Right atrium auricular region (tissue), 2 donors: ENCODE measurements at places on chromosomes 11 and 22. TPM values are rescaled to one million over a fixed set of nuclear protein-coding genes. Genes with fewer than 3 reads are reported as not detected.

- no peak overlapping the region for H3K27ac ChIP-seq
- H3K4me3 ChIP-seq: no peak overlapping the region
- H3K4me1 ChIP-seq: peaks cover 14% of the 10 kb centered on the region
- H3K27me3 ChIP-seq: no peaks in the 10 kb centered on the region
Observed at GRCh38 chr11:121067962-121068647, 32.9 kb upstream of the TECTA start.

The OR52L1 gene
- total RNA-seq: not detected

DNA sequence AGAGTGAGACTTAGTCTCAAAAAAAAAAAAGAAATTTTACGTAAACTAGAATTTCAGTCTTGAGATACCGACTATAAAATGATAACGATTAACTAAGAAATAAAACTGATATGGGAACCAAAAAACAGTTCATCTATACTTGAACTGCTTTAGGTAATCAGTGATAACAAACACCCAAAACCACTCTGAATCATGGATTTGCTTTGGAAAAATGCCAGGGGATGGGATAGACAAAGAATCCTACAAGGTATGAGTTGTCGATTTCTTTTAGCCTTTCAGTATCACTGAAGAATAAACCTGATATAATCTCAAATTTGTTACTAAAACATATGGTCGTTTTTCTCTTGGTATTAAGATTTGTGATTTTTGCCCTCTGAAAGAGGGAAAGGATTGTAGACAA is 13.7 kb downstream of the CSTF3 start:
- H3K27ac ChIP-seq: no peak overlapping the region
- no peaks in the 10 kb centered on the region for H3K4me1 ChIP-seq
- H3K36me3 ChIP-seq: no peaks in the 10 kb centered on the region
- DNase-seq: no peak
- H3K4me3 ChIP-seq: no peak overlapping the region

The UCP2 gene
- 13.2 TPM for total RNA-seq

GRCh38 chr11:117908959-117909610 is 20.1 kb downstream of the TMPRSS13 start:
- no peaks in the 10 kb centered on the region for H3K36me3 ChIP-seq
- no peak for DNase-seq
- no peak overlapping the region for H3K4me3 ChIP-seq
- no peaks in the 10 kb centered on the region for H3K4me1 ChIP-seq
- no peaks in the 10 kb centered on the region for H3K27me3 ChIP-seq
- H3K27ac ChIP-seq: no peak overlapping the region

DNA sequence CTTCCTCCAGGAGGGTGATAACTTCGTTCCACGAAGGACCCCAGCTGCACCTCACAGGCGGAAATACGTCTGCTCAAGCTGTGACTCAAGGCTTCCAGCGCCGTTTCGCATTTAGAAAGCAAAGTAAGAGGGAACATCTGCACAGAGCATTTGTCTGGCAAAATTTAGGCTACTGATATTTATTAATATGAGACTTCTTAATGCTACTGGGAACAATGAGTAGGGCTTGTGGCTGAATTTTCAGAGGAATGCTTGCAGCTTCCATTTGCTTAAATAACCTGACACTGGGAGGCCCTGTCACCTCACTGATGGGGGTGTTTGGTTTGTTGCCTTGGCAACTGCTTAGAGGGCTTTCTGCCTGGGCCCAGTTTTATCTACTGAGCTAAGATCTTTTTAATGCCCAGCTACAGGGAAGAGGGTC is 14.7 kb upstream of the ST14 start:
- H3K27ac ChIP-seq: no peak overlapping the region
- DNase-seq: no peak
- peaks cover 41% of the 10 kb centered on the region for H3K36me3 ChIP-seq
- H3K4me3 ChIP-seq: no peak overlapping the region
- H3K27me3 ChIP-seq: no peaks in the 10 kb centered on the region

GRCh38 chr11:100715165-100715761 is 28.2 kb downstream of the ARHGAP42 start:
- no peaks in the 10 kb centered on the region for H3K4me1 ChIP-seq
- DNase-seq: no peak
- H3K36me3 ChIP-seq: no peaks in the 10 kb centered on the region

- H3K27me3 ChIP-seq: no peaks in the 10 kb centered on the region
- no peak overlapping the region for H3K4me3 ChIP-seq
- peaks cover 22% of the 10 kb centered on the region for H3K36me3 ChIP-seq
- H3K4me1 ChIP-seq: no peaks in the 10 kb centered on the region
Observed at GRCh38 chr22:44151676-44152075, 29.0 kb upstream of the PARVG start.

DNA sequence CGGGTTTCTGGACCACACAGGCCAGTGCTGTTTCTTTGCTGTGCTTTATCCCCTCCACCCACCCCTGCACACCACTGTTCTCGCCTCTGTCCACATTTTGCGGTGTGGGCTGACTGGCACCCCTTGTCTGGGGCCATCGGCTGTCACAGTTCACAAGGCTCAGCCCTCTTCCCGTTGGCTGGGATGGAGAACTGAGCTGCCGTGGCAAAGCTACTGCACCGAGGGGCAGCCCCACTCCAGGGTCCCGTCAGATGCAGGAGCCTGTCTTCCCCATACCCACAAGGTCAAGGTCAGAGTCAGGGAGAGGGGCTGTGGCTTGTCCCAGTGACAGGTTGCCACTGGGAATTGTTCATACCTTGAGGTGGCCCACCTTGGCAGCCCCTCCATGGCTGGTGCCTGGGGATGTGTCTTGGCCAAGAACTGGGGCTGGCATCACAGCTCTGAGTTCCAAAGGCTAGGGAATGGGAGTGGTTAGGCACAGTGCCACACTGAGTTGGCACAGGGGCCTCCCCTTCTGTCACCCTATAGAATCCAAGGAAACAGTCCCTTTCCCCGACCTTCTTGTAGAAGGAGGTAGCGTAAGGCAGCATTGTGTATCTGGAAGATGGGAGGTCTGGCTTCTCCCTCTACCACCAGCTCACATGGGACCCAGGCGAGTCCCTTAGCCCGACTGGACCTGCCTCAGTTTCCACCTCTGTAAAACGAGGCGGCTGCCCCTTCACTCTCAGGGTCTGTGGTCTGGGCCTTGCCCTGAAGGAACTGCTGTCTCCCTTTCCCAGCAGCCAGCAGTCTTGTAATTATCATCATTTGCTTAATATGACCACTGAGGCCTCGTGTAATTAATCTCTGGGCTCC is 3.4 kb downstream of the GRK2 start:
- H3K4me1 ChIP-seq: no peaks in the 10 kb centered on the region
- peak overlapping the region; percentile 73 for H3K27ac ChIP-seq
- H3K4me3 ChIP-seq: peak overlapping the region; percentile 94
- no peaks in the 10 kb centered on the region for H3K27me3 ChIP-seq
- DNase-seq: no peak

The CBLIF gene
- total RNA-seq: not detected

The MUC15 gene
- not detected for total RNA-seq

DNA sequence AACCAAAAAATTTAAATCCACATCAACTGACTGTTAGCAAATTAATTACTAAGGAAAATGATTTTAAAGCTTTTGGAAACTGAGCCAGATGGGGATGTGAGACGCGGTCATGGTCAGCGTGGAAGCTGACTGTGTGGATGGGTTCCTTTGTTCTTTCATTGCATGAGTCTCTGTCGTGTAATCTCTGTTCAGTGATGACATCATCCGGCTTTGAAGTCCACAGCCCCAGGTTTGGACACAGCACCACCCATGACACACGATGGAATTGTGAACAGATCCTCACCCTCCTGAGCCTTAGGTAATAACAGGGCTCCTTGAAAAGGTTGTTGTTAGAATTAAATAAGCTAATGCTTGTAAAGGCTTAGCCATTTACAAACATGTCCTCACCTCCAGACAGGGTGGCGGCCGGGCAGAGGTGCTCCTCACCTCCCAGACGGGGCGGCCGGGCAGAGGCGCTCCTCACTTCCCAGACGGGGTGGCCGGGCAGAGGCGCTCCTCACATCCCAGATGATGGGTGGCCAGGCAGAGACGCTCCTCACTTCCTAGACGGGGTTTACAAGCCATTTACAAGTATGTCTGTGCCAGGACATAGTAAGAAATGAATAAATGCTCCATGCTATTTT is 677.3 kb downstream of the TBC1D22A start:
- H3K27me3 ChIP-seq: no peaks in the 10 kb centered on the region
- H3K27ac ChIP-seq: no peak overlapping the region
- DNase-seq: no peak
- no peaks in the 10 kb centered on the region for H3K4me1 ChIP-seq

The PRRG4 gene
- 1.4 TPM for total RNA-seq

DNA sequence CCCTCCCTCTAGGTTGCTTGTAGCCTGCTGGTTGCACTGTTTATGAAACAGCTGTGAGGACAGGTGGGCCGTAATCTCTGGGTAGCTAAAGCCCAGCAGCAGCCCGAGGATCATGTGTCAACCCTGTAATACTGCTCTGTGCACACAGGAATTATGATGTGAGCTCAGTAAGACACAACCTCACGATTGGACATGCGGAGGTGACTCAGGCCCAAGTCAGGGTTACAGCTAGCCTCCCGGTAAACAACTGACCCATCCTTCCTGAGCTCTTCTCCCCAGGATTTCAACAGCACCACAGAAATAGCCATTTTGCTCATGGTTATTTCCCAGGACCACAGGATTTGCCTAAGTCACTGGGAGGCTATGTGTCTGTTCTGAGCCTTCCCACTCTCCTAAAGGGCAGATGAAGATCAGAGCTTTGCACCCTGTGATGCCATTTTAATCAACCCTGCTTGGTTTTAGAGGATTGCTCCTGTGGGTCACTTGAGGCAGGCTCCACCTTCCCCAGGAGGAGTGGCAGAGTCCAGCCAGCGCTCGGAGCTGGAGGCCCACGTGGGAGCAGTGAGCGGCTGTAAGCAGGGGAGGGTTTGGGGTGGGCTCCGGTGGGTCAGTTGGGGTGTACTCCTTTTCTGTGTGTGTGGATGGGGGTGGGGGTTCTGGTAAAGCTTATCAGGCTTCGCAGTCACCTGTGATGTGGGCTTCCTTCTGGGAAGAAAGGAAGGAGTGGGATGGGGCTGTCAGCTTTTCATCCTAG is at the start of gene AMPD3:
TSS of gene AMPD3 (plus strand) at position 387 of the 754 bp plus-strand sequence. CDS start 6,256 bp downstream, outside the sequence.
- no peaks in the 10 kb centered on the region for H3K36me3 ChIP-seq
- DNase-seq: no peak
- H3K4me3 ChIP-seq: peak within 1 kb of the TSS; percentile 24

- no peak overlapping the region for H3K27ac ChIP-seq
- no peak overlapping the region for H3K4me3 ChIP-seq
- H3K27me3 ChIP-seq: no peaks in the 10 kb centered on the region
- H3K36me3 ChIP-seq: no peaks in the 10 kb centered on the region
- no peaks in the 10 kb centered on the region for H3K4me1 ChIP-seq
Observed at GRCh38 chr11:99988471-99988837, 698.6 kb upstream of the ARHGAP42 start.

The ATP5MG gene
- 82.3 TPM for total RNA-seq

The ZBTB16 gene
- 65.5 TPM for total RNA-seq

DNA sequence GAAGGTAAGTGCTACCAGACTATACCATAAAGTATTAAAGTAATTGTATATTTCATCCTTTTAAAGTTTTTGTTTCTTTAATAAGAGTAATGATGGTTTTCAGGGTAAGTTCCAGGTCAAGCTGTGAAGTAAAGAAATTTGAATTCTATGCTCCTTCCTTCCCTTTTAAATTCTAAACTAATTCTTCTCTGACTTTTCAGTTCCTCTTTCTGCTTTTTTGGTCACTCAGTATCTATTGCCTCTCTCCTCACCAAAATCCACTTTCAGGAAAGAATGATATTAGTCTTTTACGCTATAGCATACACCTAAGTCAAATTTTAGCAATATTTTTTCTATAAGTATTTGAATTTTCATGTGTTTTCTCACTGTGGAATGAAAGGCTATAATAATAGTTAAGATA is 8.2 kb downstream of the MMP8 start:
- H3K4me1 ChIP-seq: no peaks in the 10 kb centered on the region
- DNase-seq: no peak
- no peak overlapping the region for H3K4me3 ChIP-seq
- H3K36me3 ChIP-seq: no peaks in the 10 kb centered on the region
- no peak overlapping the region for H3K27ac ChIP-seq
- no peaks in the 10 kb centered on the region for H3K27me3 ChIP-seq

- H3K4me1 ChIP-seq: no peaks in the 10 kb centered on the region
- H3K27me3 ChIP-seq: peaks cover 44% of the 10 kb centered on the region
- H3K4me3 ChIP-seq: no peak overlapping the region
Observed at GRCh38 chr22:50011447-50012210, 936 bp downstream of the IL17REL start.

DNA sequence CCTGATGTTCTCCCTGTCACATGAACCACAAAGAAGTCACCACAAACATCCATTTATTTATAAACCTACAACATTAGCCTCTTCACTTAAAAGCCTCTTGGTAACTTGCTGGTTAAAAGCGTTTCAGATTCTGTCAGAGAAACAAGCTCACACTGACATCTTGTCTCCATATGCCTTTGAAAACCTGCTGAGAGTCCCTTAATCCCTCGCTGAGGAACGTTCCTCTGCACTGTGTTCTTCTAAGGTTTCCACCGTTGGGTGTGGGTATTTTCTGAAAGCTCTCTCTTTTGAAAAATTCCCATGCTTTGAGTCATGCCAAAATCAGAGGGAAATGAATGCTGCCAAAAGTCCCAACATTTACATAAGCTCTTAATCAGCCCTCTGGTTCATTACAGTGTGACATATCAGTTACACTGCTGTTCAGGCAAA is 149.8 kb downstream of the CCDC34 start:
- H3K4me3 ChIP-seq: no peak overlapping the region
- no peaks in the 10 kb centered on the region for H3K4me1 ChIP-seq

DNA sequence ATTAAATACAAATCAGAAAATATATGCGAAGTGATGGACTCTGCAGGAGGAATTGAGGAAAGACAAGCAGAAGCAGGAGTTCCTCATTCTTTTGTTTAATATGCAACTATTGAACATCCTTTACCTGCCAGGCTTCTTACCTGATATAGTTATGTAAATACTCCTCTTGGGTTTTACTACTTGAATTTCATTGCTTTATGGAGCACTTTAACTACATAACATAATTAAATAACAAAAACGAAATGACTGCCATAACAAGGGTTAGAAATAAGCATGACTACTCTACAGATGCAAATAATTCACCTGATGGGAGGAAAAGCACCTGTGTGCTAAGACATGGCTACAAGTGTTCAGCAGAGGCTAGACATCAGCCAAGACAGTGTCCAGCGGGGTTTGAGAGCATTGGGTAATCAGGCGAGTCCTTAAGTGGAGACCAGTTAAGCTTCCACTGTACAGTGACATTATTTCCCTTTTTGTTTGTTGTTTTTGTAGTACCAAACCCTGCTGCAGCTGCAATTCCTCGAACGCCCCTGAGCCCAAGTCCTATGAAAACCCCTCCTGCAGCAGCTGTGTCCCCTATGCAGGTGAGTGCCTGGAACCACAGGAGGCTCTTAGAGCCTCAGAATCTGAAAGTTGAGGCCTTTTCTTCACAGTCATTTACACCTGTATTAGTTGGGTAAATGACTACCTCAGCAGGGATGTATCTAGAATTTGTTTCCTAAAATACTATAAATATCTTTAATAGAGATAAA is 67.4 kb downstream of the SPECC1L start:
- H3K4me3 ChIP-seq: no peak overlapping the region
- H3K27me3 ChIP-seq: no peaks in the 10 kb centered on the region
- H3K4me1 ChIP-seq: peaks cover 17% of the 10 kb centered on the region
- DNase-seq: no peak

The VPS37C gene
- total RNA-seq: 12.9 TPM
